ENCODE measurements at places on chromosomes 4 and X.

DNA sequence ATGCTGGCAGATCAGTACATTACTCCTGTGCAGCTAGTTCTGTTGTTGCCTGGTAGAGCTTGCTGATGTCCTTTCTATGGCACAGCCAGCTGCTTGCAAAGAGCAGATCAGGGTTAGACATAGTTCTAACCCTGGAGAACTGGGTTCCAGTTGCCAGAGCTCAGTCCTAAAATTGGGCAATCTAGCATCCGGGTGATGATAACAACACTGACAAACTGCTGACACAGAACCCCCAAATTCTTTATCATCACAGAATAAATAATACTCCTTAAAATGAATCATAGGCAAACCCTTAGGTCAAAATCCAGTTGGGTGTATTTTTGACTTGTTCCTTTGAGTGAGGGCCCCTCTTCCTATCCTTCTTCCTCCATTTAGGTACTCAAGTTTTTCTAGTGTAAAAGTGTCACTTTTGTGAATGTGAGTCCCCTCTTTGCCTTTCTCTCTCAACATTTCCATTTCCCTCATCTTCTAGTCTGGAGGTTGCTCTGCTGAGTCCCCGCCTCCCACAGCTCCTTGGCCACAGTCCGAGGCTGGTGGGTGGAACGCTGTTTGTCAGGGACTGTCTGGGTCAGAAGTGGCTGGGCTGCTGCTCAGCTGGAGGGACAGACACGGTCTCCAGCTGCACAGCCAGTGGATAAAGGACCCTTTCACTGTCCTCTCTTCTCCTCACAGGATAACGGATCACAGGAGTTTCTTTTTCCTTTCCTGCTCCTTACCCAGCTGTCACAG, 93.6 kb upstream of the RASGEF1B start:
- DNase-seq: no peak

DNA sequence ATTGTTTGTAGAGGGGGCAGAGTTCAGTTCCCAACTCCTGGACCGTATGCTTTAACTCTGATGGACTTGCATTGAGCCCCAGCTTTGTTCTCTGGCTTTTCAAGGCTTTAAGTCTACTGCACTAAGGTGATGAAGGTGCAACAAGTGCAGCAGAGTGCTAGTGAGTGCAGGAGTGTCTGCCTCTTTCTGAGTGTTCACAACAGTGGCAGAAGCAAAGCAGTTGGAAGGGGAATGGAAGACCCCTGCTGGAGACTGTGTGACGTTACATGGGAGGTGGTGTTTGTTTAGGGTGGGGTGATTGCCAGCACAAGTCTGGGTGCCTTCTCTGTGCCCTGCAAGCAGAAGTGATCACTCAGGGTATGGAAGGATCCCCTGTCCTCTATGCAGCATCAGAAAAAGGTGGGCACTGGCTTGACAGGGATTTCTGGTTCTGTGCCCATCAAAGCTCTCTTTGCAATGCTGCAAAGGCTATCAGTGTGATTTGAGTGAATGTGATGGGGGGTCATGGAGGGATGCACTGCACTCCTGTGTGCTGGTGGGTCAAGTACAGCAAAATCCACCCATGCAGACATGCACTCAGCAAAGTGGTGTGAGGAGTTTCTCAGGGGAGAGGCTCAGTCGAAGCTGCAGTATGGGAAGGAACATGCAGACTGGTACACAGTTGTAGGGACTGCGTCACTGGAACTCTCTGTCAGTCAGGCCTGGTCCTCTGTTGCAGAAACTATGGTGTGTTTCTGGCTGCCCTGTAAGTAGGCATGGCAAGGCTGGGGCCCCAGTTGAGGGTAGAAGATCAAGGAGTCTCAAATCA, 70.9 kb upstream of the UGT2B7 start:
- peak; percentile 17 for DNase-seq

GRCh38 chr4:84680956-84681355, 98.0 kb downstream of the CDS1 start:
- DNase-seq: no peak

- DNase-seq: no peak
These were observed 20.9 kb downstream of the SPIN3 start for GRCh38 chrX:56974408-56974807.

- no peak for DNase-seq
These were observed 122.3 kb downstream of the MAML3 start for GRCh38 chr4:140031706-140032105.

GRCh38 chrX:117301086-117301485, 815.5 kb downstream of the KLHL13 start:
- no peak for DNase-seq

DNA sequence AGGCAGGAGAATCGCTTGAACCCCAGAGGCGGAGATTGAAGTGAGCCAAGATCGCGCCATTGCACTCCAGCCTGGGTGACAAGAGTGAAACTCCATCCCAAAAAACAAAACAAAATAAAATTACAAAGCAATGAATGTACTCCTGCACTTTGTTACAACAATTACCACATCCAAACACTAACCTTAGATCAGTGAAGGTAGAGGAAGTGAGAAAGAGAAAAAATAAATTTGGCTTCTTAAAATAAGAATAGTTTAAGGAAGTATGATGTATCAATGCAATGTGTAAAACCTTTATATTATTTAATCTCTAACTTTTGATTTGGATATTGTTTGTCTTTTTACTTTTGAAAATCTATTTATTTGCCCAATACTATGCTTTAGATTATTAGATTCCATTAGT, 21.7 kb upstream of the CSN1S1 start:
- no peak for DNase-seq

DNA sequence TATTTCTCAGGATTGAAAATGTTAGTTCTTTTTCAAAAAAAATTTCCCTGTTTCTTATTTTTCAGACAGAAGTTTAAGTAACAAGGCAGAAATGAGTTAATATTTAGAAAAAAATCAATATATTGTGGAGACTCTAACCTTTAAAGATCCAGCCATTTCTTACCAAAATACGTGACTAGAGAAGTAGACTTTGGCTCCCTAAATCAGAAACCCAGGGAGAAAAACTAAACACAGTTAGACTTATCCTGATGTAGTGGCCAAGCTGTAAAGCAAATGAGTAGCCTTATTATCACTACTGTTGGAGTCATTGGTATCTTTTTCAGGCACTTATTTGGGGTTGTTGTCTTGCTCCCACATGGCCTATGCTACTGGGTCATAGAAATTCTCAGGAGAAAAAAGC, 1556.4 kb upstream of the ADGRL3 start:
- DNase-seq: no peak
